ENCODE measurements at places on chromosomes 7 and 10.

GRCh38 chr10:124000792-124001201, 92.6 kb downstream of the CHST15 start:
- no peak for DNase-seq

GRCh38 chr10:120011359-120012130, 119.0 kb downstream of the SEC23IP start:
- no peak for DNase-seq

- DNase-seq: no peak
These were observed 3.6 kb downstream of the ELN start for GRCh38 chr7:74031403-74032190.

GRCh38 chr10:33815776-33816175, 481.3 kb upstream of the NRP1 start:
- DNase-seq: no peak

Measured in hematopoietic multipotent progenitor cell (in vitro differentiated cells).